Endothelial cell of umbilical vein (primary cell): ENCODE measurements at places on chromosomes 2 and 18. TPM values are rescaled to one million over a fixed set of nuclear protein-coding genes. Genes with fewer than 3 reads are reported as not detected.

DNA sequence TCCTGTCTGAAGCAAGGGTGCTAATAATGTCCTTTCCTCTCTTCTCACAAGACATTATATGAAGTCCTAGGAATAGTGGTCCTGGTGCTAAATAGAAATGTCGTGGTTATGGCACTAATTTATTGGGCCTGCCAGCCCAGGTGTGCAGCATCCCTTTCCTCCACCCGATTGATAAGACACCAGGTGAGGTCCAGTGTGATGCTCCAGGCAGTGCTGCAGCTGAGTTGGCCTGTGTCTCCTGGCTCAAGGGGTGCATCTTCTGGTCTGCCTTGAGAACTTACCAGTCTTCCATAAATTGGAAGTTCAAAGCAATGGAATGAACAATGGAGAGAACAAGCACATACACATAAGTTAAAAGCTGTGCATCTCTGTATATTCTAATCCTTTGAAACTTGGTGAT lies 26.9 kb downstream of the CRIM1 start:
- DNase-seq: no peak

Gene NOSTRIN
- 0.03 TPM in 1 of 2 replicates, not detected in the other for polyA plus RNA-seq

Gene KHK
- 2.4 and 2.9 TPM in 2 replicates for polyA plus RNA-seq

DNA sequence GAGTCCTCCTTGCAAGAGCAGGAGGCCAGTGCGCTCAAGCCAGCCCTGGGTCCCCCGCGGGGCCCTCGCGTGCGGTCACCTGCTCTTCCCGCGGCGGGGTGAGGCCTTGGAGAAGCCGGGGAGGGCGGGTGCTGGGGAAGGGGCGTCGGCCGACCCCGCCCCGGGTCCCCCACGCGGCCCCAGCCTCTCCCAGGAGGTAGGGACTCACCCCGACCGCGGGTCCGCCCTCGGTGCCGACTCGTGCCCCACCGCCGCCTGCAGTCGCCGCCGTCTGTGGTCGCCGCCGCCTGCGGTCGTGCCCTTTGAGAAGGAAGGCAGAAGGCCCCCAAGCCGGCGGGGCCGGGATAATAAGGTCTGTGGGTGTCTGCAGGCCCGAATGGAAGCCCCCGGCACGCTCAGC lies 32.7 kb downstream of the SERPINB8 start:
- DNase-seq: no peak

Gene UGT1A3
- polyA plus RNA-seq: not detected in 2 replicates

DNA sequence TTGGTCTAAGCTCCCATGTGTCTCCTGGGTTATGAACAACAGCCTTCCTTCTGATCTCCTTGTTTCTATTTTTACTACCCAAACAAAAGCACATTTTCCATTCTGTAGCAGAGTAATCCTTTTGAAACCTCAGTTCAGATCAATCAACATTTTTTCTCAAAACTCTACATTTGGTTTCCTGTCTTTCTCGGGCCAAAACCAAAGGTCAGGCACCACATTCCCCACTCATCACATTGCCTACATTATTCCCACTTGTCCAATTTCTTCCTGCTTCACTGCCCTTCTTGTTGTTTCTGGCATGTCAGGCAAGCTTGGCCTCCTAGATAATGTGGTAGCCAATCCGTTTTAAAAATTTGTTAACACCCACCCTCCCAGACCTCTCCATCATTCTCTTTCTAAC lies 196.8 kb downstream of the PPP1R1C start:
- DNase-seq: peak; percentile 93

GRCh38 chr2:114699423-114699944 lies 257.0 kb downstream of the DPP10 start:
- no peak for DNase-seq

DNA sequence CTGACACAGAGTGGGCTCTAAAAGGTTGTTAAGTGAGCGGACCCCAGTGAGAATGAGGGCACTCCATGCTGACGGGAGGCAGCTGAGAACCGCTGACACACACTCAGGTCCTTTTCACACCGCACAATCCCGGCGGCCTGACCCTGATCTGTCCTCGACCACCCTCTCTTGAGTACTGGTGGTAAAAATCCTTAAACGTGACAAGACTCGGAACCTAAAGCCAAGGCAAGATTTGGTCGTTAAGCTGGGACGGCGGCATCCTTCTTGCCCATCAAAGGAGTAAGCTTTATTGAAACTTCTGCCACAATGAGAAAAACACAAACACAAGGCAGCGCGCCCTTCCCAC lies 569 bp downstream of the TMX3 start:
- peak; percentile 55 for DNase-seq

Gene ERMN
- polyA plus RNA-seq: not detected in 2 replicates

Gene CHRNG
- polyA plus RNA-seq: not detected in 2 replicates

Gene SKA1
- 6.9 and 8.7 TPM in 2 replicates for polyA plus RNA-seq

DNA sequence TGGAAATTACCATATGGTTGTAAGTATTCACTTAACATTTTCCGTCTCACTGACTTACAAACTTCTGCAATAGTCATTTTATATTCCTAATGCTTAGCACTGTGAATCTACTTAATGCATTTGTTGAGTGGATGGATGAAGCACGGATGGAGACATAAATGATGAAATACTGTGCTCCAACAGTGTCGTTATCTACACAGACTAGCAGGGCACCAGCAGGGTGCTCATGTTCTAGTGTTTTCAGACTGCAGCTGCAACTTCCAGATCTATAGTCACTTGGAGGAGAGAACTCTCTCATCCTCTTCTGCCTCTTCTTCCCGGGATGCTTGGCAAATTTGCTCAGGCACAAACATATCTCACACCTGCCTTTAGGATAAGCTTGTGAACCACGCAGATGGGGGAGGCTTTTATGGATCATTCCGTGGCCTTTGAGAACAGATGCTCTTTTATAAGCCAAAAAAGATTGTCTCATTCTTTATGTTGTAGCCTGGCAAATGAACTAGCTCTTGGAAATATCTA lies 797.7 kb downstream of the MBD2 start:
- DNase-seq: no peak

- no peak for DNase-seq
Measured at GRCh38 chr2:106965611-106966010, 79.6 kb upstream of the ST6GAL2 start.

GRCh38 chr18:59606193-59607077 lies 90.8 kb downstream of the CCBE1 start:
- no peak for DNase-seq

- DNase-seq: peak; percentile 75
Measured at GRCh38 chr18:55413474-55413873, 174.5 kb downstream of the TCF4 start.
